Activated naive CD8-positive, alpha-beta T cell treated with anti-CD3 and anti-CD28 coated beads, Interleukin-2, amount 10 ng/mL, durations not matched to agents 7 days and 5 days (primary cell): ENCODE measurements at places on chromosomes 7 and 10. TPM values are rescaled to one million over a fixed set of nuclear protein-coding genes. Genes with fewer than 3 reads are reported as not detected.

The FBH1 gene
- total RNA-seq = 71.6 TPM

The EBF3 gene
- total RNA-seq = not detected

The SPDYE16 gene
- 0.71 TPM for total RNA-seq

The TMEM176B gene
- 0.61 TPM for total RNA-seq

The ACSM6 gene
- total RNA-seq = not detected

The SLC18A3 gene
- total RNA-seq = not detected

The WNT16 gene
- not detected for total RNA-seq

The SKIDA1 gene
- total RNA-seq = 0.09 TPM

The HYAL4 gene
- total RNA-seq = not detected

The CPA2 gene
- not detected for total RNA-seq

The RP9 gene
- total RNA-seq = 13.6 TPM

The SLC4A2 gene
- 89.9 TPM for total RNA-seq

The C10orf88 gene
- 12.2 TPM for total RNA-seq

The COA1 gene
- total RNA-seq = 80.2 TPM

The GIMAP6 gene
- total RNA-seq = 130 TPM

The FXYD4 gene
- not detected for total RNA-seq

The SCART1 gene
- 6.3 TPM for total RNA-seq

The CALCR gene
- not detected for total RNA-seq

The WEE2 gene
- not detected for total RNA-seq

The CYP2W1 gene
- total RNA-seq = not detected

The GRM3 gene
- total RNA-seq = not detected

The CFTR gene
- total RNA-seq = not detected

The GTF2I gene
- total RNA-seq = 170 TPM

The GDF10 gene
- 0.11 TPM for total RNA-seq

The ITPRID1 gene
- not detected for total RNA-seq

The ZNF804B gene
- total RNA-seq = not detected

The PRKCQ gene
- 61.8 TPM for total RNA-seq

The PRF1 gene
- 165 TPM for total RNA-seq

The ACTL6B gene
- total RNA-seq = not detected
